T-helper 2 cell (primary cell): ENCODE measurements at places on chromosomes 7 and 10.

- DNase-seq: no peak
Measured at GRCh38 chr7:128151635-128152034, 89.4 kb upstream of the LEP start.

DNA sequence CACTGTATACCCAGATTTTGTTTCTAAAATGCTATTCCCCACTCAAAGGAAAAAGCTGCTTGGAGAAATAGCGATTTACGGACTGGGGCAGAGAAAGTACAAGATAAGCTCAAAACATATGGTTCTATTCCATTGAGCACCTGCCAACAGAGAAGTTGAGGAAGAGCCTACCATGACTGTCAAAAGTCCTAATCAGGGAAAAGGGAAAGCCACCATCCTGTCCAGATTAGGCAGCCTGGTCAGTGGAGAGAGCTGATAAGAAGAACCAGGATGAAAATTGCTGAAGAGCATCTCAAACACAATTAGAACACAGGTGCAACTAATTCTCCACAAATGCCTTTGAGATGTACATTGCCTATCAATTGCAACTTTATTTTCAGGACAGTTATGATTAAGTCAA, 104.1 kb downstream of the MYOF start:
- no peak for DNase-seq

GRCh38 chr7:142838461-142839213, 16.2 kb upstream of the EPHB6 start:
- DNase-seq: no peak

- no peak for DNase-seq
Measured at GRCh38 chr10:58734664-58735063, 222.0 kb downstream of the BICC1 start.

DNA sequence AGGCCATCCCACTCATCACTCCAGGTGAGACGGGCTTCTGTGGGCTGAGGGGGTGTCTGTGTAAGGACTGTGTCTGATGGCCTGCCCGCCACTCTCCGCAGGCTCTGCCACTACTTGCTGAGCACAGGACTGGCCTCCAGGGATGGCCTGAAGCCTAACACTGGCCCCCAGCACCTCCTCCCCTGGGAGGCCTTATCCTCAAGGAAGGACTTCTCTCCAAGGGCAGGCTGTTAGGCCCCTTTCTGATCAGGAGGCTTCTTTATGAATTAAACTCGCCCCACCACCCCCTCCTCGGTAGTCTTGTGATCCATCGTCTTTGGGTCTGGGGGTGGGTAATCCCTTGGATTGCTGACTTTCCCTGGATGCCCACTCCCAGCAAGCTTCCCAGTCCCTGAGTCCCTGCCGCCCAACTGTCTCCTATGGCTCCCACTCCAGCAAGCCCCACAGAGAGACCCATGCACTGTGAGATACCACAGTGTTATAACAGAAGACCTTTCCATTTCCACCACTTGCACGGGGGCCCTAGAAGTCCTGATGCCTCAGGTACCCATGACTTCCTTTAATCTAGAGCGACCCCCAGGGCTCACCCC, 4.7 kb downstream of the FXYD4 start:
- no peak for DNase-seq

GRCh38 chr10:131963350-131963749, 18.4 kb downstream of the BNIP3 start:
- no peak for DNase-seq

- DNase-seq: no peak
Measured at GRCh38 chr7:18474944-18475343, 20.6 kb upstream of the HDAC9 start.

- DNase-seq: no peak
Measured at GRCh38 chr7:90626013-90626412, 29.9 kb downstream of the CDK14 start.

- no peak for DNase-seq
Measured at GRCh38 chr10:36366843-36367242, 724.7 kb upstream of the FZD8 start.

- no peak for DNase-seq
Measured at GRCh38 chr10:5165738-5166137, 19.2 kb downstream of the AKR1C8 start.

DNA sequence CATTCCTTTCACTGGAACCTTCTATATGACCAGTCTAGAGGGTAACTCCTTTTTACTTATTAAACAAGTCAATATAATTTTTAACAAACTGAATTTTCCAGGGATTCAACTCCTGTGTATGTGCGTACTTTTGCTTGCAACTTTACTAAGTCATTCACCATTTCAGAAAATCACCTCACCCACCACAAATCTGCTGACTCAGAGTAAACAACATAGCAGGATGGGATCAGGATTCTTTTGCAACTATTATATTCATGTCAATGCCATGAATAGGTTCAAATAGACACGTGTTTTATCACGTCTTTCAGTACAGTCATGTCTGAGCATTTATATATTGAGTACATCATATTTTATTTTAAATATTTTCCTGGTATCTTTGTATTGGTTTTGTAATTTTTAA, 14.5 kb downstream of the CTTNBP2 start:
- no peak for DNase-seq

- no peak for DNase-seq
Measured at GRCh38 chr10:69446650-69447151, 4.6 kb upstream of the TSPAN15 start.

- no peak for DNase-seq
Measured at GRCh38 chr7:67547183-67547907, 550.7 kb downstream of the TYW1 start.

GRCh38 chr7:112789453-112789816, 758 bp downstream of the TMEM168 start:
- DNase-seq: peak; percentile 6

DNA sequence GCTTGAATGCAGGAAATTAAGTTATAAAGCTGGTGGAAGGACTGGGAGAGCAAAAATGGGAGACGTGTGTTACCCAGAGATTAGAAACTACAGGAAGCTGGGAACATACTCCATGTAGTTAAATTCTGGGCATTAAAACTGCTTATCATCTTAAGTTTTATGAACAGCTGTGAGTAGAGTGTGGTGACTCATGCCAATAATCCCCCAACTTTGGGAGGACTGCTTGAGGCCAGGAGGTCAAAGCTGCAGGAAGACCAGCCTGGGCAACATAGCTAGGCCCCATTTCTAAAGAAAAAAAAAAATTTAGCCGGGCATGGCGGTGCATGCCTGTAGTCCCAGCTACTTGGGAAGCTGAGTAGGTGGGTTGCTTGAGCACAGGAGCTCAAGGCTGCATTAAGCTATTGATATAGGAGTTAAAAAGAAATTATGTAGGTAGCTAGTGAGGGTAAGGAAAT, 56.2 kb upstream of the SEPHS1 start:
- no peak for DNase-seq

DNA sequence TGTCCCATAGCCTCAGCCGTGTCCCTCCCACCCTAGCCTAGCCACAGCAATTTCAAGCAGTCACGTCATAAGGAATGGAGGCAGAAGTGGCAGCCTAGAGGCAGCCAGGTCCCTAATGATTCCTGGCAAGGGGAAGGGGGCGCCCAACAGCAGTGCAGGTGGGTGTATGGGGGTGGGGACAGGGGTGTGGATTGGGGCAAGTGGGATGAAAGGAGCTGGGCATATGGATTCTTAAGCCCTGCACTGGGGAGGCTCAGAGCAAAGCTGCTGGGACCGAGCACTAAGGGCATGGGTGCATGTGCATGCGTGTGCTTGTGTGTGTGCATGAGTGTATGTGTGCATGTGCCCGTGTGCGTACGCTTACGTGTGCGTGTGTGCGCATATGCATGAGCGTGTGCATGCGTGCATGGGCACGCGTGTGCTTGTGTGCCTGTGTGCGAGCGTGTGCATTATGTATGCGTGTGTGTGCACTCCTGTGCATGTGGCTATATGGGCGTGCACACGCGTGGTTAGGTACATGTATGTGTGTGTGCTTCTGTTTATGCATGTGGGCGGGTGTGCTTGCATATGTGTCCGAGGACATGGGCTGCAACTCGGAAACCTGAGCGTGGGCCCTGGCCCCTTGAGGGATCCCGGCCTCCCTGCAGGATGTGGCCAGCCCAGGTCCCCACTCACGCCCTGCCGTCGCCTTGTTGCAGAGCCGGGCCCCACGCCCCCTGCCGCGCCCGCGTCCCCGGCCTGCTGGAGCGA, 34.1 kb downstream of the SH2B2 start:
- no peak for DNase-seq
